ENCODE measurements at places on chromosomes 11 and 22. TPM values are rescaled to one million over a fixed set of nuclear protein-coding genes. Genes with fewer than 3 reads are reported as not detected.

The HPX gene
- 2.1 TPM for total RNA-seq

The CALCA gene
- not detected for total RNA-seq

The ANO3 gene
- total RNA-seq, result not detected

The NUMA1 gene
- 168 TPM for total RNA-seq

The APLNR gene
- 0.09 TPM for total RNA-seq

The BAIAP2L2 gene
- total RNA-seq, result 0.20 TPM

The VSIG10L2 gene
- total RNA-seq, result not detected

The ACTN3 gene
- total RNA-seq, result 0.18 TPM

The FAM180B gene
- total RNA-seq, result not detected

The ESRRA gene
- 38.0 TPM for total RNA-seq

The HORMAD2 gene
- total RNA-seq, result not detected

The INS gene
- not detected for total RNA-seq

The CYP2D6 gene
- total RNA-seq, result 0.97 TPM
